ENCODE measurements at places on chromosomes 3 and 15.

DNA sequence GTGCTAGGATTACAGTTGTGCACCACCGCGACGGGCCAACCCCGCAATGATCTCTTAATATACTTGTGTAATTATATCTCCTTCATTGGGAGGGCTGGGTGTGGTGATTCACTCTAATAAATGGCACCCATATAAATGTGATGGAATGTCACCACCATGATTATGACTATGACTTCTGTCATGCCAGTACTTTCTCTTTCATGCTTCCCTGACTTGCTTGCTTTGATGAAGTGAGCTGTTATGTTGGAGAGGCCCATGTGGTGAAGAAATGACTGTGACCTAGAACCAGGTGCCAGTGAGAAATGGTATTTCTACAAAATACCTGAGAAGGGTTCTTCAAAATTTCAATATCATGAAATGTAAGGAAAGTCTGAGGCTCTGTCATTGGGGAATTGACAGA, 24.4 kb upstream of the TP63 start:
- H3K4me1 ChIP-seq, result no peaks in the 10 kb centered on the region
- DNase-seq, result no peak
- H3K36me3 ChIP-seq, result no peaks in the 10 kb centered on the region
- H3K4me3 ChIP-seq, result no peak overlapping the region
- H3K27ac ChIP-seq, result no peak overlapping the region

GRCh38 chr3:113051787-113052186, 61.0 kb downstream of the GTPBP8 start:
- H3K27ac ChIP-seq, result peak overlapping the region; percentile 34
- DNase-seq, result no peak
- no peak overlapping the region for H3K4me3 ChIP-seq

- H3K4me1 ChIP-seq, result no peaks in the 10 kb centered on the region
- no peaks in the 10 kb centered on the region for H3K27me3 ChIP-seq
- H3K36me3 ChIP-seq, result no peaks in the 10 kb centered on the region
- H3K27ac ChIP-seq, result no peak overlapping the region
These were observed 58.1 kb upstream of the TMEM108 start for GRCh38 chr3:132980102-132980501.

DNA sequence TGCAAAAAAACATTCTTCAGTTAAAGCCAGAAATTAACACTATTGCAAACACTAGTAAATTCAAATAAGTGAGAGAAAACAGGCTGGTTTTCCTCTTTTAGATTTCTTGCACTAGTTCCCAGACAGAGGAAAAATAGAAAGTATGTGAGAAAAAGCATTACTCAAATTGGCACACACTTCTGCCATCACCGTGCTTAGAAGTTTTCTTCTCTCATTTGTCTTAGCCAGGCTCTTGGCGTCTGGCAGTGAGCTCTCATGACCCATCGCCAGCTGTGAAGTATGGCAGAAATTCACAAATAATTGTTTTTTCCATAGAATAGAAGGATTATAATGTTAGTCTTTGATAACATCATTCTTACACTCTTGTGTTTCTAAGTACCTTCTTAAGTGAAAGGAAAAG, 515.9 kb downstream of the GBE1 start:
- peaks cover 12% of the 10 kb centered on the region for H3K4me1 ChIP-seq
- H3K27me3 ChIP-seq, result no peaks in the 10 kb centered on the region
- H3K27ac ChIP-seq, result no peak overlapping the region
- no peak overlapping the region for H3K4me3 ChIP-seq
- no peaks in the 10 kb centered on the region for H3K36me3 ChIP-seq

- peaks cover 4% of the 10 kb centered on the region for H3K36me3 ChIP-seq
- DNase-seq, result peak; percentile 88
- peak overlapping the region; percentile 74 for H3K27ac ChIP-seq
- peaks cover 47% of the 10 kb centered on the region for H3K4me1 ChIP-seq
These were observed 45.7 kb downstream of the TMEM44 start for GRCh38 chr3:194587438-194587931.

DNA sequence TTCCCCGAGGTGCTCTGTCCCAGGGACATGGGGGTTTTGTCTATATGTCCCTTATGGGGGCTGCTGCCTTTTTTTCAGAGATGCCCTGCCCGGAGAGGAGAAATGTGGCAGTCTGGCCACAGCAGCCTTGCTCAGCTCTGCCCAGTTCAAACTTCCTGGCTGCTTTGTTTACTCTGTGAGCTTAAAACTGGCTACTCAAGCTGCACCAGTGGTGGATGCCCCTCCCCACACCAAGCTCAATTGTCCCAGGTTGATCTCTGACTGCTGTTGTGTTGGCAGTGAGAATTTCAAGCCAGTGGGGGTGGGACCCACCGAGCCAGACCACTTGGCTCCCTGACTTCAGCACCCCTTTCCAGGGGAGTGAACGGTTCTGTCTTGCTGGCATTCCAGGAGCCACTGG, 188.9 kb downstream of the STXBP5L start:
- no peak overlapping the region for H3K4me3 ChIP-seq
- H3K27ac ChIP-seq, result no peak overlapping the region
- no peaks in the 10 kb centered on the region for H3K27me3 ChIP-seq

DNA sequence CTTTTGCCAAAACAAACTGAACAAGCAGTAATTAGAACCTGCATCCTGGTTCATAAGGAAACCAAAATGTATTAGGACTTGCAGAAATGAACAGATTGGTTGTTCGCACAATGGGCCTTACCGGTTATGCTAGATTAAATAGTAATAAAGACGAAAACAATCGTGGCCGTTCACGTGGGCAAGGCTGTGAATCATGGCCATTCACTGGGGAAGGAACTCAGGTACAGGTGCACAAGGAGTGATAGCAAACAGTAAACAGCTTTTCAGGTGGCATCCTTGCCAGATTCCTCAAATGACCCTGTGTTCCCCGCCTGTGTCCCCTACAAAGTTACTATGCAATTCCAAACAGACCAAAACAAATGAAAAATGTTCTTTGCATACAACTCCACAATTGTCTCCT, 8.2 kb downstream of the LRIG1 start:
- H3K36me3 ChIP-seq, result no peaks in the 10 kb centered on the region
- peak overlapping the region; percentile 91 for H3K27ac ChIP-seq
- H3K4me3 ChIP-seq, result no peak overlapping the region
- no peaks in the 10 kb centered on the region for H3K4me1 ChIP-seq
- H3K27me3 ChIP-seq, result no peaks in the 10 kb centered on the region
- no peak for DNase-seq

GRCh38 chr3:99850608-99851007, 32.9 kb downstream of the CMSS1 start:
- no peak for DNase-seq
- H3K27me3 ChIP-seq, result no peaks in the 10 kb centered on the region
- no peak overlapping the region for H3K27ac ChIP-seq

GRCh38 chr3:72797773-72798543, 50.3 kb downstream of the SHQ1 start:
- H3K27ac ChIP-seq, result no peak overlapping the region
- no peak for DNase-seq
- H3K36me3 ChIP-seq, result peaks cover 1% of the 10 kb centered on the region
- H3K4me1 ChIP-seq, result no peaks in the 10 kb centered on the region
- no peaks in the 10 kb centered on the region for H3K27me3 ChIP-seq

- no peaks in the 10 kb centered on the region for H3K36me3 ChIP-seq
- H3K27me3 ChIP-seq, result no peaks in the 10 kb centered on the region
- H3K27ac ChIP-seq, result no peak overlapping the region
- DNase-seq, result no peak
- H3K4me3 ChIP-seq, result no peak overlapping the region
These were observed 117.7 kb upstream of the TP63 start for GRCh38 chr3:189513281-189514117.

DNA sequence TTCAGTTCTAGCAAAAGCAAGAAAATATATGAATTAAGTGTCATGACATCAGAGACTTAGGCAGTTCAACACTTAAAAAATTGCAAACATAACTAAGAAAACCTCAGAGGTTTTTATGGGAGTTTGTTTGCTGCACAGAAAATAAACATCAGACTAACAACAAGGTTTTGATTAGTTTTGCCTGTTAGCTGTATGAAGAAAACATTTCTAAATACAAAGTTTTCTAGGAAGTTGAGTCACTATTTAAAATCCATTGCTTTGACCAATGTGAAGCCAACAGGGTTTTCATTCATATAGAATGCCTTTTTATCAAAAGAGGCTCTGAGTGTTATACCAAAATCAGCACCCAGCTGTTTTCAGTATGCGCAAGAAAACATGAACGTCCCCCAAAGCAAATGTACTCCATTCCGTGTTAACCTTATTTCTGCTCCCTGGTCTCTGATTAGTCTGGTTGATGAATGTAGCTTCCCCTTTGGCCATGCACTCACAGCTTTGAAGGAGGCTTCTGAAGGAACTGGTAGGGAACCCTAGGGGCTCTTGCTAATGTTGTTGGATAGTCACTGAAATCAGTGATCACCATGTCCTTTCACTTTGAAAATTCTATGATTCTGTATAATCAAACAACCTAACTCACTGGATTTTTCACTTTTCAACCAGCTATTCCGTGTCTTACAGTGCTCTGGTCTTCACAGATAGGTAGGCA, 89.6 kb upstream of the TSEN2 start:
- no peaks in the 10 kb centered on the region for H3K4me1 ChIP-seq
- H3K4me3 ChIP-seq, result no peak overlapping the region
- DNase-seq, result no peak
- no peaks in the 10 kb centered on the region for H3K27me3 ChIP-seq

DNA sequence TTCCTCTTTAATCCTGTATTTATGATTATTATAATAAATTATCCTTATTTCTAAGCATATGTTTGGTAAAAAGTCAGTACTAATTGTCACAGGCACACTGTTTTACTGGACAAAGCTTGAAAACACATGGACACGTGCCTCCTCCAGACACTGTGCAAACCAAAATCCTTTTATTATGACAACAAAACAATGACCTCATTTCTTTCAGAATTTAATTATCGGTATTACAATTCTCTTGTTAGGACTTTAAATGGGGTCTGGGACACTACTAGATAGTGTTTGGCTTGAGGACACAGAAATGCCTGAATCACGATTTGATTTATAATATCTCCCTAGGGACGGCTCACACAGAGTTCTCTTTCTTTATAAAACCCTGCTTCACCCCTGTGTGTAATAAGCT, 107.3 kb upstream of the IGSF10 start:
- no peak overlapping the region for H3K4me3 ChIP-seq
- no peaks in the 10 kb centered on the region for H3K4me1 ChIP-seq
- H3K36me3 ChIP-seq, result no peaks in the 10 kb centered on the region
- no peak for DNase-seq
